ENCODE measurements at places on chromosomes 5 and 9.

DNA sequence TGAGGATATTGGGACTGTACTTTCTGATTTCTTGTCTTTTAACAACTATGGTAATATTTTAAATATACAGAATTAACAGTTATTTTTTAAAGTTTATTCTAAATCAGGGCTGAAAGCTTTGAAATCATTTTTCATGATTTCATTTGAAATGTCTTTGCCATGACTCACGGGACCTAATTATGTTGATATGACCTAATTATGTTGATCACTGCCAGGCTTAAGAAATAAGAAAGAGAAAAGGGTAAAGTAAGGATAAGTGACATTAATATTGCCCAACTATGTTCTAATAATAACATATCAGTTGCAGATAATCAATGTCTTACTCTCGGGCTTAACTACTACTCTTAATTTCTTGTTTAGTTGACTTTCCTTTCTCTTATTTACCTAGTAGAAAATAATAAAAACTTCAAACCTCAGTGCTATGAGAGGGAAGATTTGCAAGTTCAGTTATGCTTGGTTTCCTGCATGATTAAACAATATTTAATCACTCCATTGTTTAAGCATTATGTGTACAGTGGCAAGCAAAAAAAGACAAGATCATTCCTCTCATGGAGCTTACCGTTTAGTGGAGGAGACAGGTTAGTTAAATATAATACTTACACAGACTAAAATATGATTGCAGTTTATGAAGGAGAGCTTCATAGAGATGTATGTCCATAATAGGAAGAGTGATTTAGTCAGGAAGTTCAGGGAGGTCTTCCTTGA, 67.0 kb upstream of the EIF4EBP3 start:
- DNase-seq, result no peak

DNA sequence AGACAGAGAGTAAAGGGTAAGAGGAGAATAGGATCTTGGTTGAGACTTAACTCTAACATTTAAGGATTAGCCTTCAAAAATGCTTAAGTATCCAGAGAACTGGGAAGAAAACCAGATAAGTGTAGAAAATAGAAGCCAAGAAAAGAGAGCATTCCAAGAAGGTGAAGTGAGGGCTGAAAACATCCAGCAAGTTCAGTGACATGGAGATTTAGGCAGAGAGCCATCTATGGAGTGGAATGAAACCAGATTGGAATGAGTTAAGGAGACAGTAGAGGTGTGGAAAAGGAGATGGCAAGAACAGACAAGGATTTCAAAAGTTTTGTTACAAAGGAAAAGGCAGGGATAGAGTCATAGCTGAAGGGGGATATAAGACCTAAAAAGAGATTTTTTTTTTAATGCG, 188.1 kb downstream of the TRPM3 start:
- no peak for DNase-seq

DNA sequence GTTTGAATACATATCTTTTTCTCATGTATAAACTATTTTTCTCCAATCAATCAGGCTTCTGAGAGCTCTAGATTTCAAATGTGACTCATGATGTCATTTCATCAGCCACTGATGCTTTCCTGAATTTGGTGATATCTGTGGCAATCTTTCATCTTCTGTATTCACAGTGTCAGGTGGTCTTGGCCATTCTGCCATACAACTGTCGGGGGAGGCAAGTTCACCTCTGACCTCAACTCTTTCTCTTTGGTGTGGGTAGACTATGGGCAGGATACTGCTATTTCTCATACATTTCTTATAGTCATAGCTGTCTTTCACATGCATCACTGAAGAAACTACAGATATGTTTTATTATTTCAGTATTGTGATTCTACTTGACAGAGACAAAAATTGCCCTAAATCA, 414.1 kb upstream of the MEF2C start:
- no peak for DNase-seq

GRCh38 chr5:153552886-153553285, 62.4 kb downstream of the GRIA1 start:
- DNase-seq, result no peak

GRCh38 chr5:39843767-39844166, 419.0 kb upstream of the DAB2 start:
- no peak for DNase-seq

GRCh38 chr5:54470677-54471076, 15.2 kb downstream of the HSPB3 start:
- DNase-seq, result no peak

GRCh38 chr9:121853617-121854395, 202.4 kb downstream of the DAB2IP start:
- no peak for DNase-seq

- no peak for DNase-seq
Observed at GRCh38 chr5:130270786-130271185, 366.5 kb downstream of the CHSY3 start.

GRCh38 chr5:3526551-3527185, 69.0 kb upstream of the IRX1 start:
- DNase-seq, result no peak

- DNase-seq, result peak; percentile 74
Observed at GRCh38 chr9:37408933-37409710, 13.4 kb upstream of the GRHPR start.

GRCh38 chr5:139810341-139811273, 15.0 kb downstream of the PSD2 start:
- DNase-seq, result no peak
